ENCODE measurements at places on chromosomes 1 and 21. TPM values are rescaled to one million over a fixed set of nuclear protein-coding genes. Genes with fewer than 3 reads are reported as not detected.

ASCL5 gene
- total RNA-seq, result not detected

ARHGAP29 gene
- total RNA-seq, result 54.5 TPM

NUP210L gene
- total RNA-seq, result not detected

GBP3 gene
- total RNA-seq, result 18.3 TPM

LCK gene
- total RNA-seq, result not detected

GNG5 gene
- 83.5 TPM for total RNA-seq

RAVER2 gene
- 3.3 TPM for total RNA-seq

PGLYRP3 gene
- total RNA-seq, result not detected

LENEP gene
- total RNA-seq, result not detected

ABL2 gene
- 11.0 TPM for total RNA-seq

NEGR1 gene
- 9.2 TPM for total RNA-seq

ITLN1 gene
- total RNA-seq, result 3.5 TPM

GSTM3 gene
- 143 TPM for total RNA-seq

OR6N2 gene
- not detected for total RNA-seq

NCMAP gene
- not detected for total RNA-seq

DIO1 gene
- total RNA-seq, result not detected

KRTAP12-2 gene
- total RNA-seq, result not detected

ZNF326 gene
- 4.1 TPM for total RNA-seq
